AG08395 (cell line): ENCODE measurements at places on chromosomes 11 and 22.

DNA sequence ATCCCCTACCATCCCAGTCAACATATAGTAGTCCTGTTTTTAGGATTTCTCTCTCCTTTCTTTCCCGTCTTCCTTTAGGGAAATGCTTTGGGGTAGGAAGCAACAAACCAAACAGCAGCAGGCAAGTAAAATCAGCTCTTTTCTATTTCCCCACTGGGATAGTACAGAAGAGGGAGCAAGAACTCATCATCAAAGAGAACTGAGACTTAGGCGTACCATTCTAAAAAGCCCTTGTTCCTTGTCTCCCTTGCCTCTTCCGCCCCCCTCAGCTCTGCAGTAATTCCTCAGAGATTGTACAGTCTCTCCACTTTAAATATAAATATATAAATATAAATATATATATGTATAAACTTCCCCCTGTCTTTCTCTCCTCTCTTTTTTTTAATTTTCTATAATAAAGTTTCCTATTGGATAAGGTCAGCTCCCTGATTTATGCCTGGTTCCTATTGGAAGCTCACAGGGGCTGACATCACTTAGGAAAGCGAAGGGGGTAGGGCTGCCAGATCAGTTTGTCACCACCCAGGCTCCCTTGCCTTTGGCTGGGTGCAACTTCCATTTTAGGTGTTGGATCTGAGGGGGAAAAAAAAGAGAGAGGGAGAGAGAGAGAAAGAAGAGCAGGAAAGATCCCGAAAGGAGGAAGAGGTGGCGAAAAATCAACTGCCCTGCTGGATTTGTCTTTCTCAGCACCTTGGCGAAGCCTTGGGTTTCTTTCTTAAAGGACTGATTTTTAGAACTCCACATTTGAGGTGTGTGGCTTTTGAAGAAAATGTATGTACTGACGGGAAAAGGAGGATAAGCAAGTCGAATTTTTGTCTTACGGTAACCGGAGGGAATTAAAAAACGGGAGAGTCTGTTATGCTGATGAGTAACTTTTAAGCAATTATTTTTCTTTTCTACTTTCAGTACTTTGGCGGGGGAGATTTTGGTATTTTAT is at the start of gene CTNND1:
Gene CTNND1, plus strand, starts transcription at position 502 of the 934 bp plus-strand sequence. CDS start 29,677 bp downstream, outside the sequence.
- peak; percentile 99 for DNase-seq

- DNase-seq: no peak
These were observed 1578.8 kb upstream of the RAG2 start for GRCh38 chr11:38176686-38177322.

DNA sequence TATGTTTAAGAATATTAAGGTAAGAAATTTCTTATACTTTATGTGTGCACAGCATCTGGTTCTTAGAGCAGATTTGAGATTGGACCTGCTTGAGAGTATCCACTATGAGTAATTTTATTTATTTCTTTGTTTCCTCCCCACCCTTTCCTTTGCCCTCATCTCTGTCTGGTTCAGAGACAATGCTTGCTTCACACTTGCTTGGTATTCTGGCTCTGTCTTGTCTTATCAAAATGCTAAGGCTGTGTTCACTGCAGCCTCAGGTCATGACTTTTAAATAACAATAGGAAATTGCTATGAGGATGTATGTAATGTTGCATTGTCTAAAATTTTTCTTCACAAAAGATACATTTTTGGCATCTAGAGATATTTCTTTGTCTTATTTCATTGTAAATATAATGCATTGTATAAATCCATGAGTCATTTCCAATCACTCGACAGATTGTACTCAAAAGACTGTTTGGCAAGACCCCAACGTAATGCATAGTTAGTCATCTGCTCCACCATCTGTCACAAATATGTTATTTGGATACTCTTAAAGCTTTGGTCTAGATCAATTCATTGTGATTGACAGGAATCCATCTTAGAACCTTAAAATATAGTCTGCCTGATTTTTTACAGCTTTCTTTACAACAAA is 395.7 kb downstream of the AASDHPPT start:
- DNase-seq: peak; percentile 4

DNA sequence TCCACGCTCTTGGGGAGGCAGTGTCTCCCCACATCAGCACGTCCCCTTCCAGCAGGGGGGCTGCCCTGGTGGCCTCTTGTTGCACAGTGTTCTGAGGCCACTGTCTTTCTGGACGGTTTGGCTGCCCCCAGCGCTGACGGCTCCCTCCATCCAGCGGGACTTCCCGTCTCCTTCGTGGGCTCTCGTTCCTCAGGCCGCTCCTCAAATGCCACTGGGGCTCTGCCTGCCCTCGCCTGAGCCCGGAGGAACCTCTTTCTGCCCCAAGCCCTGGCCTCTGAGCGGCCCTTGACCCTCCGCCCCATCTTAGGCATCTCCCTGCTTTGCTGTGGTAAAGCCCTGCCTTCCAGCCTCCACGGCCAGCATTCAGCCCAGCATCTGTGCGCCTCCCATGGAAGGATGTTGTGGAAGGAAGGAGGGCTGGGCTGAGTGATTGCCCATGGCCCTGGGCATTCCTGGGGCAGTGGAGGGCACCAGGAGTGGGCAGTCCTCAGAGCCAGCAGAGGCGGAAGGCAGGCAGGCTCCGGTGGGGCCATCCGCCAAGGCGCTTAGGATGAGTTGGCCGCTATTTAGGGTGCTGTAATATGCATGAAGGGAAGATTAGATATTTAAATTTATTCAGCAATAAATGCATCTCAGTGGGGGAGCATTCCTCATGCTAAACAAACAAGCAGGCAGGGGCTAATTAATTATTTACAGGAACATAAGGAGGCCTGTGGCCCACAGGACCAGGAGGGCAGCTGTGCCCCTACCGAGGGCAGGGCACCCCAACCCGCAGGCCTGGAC is 17.8 kb downstream of the OTUB1 start:
- DNase-seq: no peak

DNA sequence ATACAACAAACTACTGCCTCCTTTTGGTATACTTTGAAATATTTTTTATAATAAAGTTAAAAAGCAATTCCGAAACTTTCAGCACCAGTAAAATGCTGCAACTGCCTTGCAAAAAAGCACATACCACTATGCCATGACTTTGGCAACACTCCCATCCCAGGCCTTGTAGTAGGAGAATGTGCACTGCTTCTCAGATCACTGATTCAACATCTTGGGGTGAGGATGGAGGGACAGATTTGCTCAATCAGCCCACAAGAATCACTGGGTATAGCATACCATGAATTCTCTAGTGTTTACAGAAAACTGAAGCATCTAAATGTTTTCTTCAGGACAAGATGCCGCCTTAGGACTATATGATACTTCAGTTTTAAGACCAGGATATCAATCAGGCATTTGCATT is 14.9 kb downstream of the EIF4ENIF1 start:
- DNase-seq: peak; percentile 74

- no peak for DNase-seq
These were observed 125.4 kb upstream of the ARHGAP20 start for GRCh38 chr11:110837603-110838002.

DNA sequence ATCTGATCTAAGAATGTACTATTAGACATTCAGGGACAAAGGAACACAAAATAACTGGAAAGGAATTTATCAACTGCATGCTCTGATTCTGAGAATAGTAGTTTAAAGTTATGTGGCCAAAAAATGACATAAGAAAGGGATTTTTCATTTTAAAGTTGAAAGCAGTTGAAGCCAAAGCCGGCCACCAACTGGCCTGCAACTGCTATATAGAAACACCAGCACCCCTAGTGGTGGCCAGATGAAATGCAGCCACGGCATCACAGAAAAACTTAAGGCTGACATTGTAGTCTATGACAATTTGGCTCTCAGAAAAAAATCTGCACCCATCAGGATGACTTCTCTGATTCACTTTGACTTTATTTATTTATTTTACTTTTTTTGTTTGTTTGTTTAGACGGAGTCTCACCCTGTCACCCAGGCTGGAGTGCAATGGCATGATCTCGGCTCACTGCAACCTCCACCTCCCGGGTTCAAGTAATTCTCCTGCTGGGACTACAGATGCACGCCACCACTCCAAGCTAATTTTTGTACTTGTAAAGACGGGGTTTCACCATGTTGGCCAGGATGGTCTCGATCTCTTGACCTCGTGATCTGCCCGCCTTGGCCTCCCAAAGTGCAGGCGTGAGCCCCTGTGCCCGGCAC is 59.2 kb downstream of the SLC35F2 start:
- peak; percentile 72 for DNase-seq

GRCh38 chr11:122853971-122854446 is 15.7 kb downstream of the CRTAM start:
- DNase-seq: peak; percentile 81

- peak; percentile 18 for DNase-seq
These were observed 479 bp downstream of the RSF1 start for GRCh38 chr11:77819921-77820564.

DNA sequence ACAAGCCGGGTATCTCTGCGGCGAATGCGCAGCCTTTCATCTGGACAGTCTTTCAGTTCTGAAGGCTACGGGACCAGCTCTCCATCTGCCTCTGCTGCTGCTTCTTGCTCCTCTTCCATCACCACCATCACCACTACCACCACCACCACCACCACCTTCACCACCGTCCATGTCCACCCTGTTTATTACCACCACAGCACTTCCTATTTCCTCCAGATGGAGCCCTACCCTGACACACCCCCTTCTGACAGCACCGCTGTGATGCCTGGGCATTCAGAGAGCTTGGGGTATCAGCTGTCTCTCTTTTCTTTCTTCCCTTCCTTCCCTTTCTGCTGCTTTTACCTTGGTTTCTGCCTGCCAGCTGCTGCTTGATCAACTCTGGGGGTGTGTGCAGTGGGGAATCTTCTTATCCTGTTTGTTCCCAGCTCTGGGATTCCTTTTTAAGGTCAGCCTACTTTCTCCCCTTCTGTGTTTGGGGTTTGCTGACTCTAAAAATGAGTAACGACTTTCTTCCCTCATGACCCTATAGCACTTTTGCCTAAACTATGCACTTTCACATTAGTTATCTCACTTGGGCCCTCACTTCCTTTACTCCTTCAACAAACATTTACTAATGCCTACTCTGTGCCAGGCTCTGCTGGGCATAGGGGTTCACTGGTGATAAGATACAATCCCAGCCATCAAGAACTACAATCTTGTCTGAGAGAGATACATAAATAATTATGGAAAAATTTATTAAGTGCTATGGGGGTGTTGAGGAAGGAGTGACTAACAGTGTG is 7.8 kb upstream of the RRM1 start:
- no peak for DNase-seq

DNA sequence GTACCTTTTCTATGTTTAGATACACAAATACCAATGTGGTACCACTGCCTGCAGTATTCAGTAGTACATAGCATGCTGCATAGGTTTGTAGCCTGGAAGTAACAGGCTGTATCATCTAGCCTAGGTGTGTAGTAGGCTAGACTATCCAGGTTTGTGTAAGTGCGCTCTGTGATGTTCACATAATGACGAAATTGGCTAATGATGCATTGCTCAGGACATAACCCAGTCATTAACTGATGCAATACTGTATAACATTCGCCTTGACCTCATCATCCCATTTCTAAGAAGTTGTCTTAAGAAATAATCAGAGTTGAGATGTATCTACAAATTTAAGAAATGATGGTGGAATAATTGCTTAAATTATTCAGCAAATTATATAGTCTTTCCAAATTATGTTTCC is 116.0 kb upstream of the TIMP3 start:
- no peak for DNase-seq

GRCh38 chr22:30150212-30150611 is 69.9 kb downstream of the HORMAD2 start:
- DNase-seq: no peak

DNA sequence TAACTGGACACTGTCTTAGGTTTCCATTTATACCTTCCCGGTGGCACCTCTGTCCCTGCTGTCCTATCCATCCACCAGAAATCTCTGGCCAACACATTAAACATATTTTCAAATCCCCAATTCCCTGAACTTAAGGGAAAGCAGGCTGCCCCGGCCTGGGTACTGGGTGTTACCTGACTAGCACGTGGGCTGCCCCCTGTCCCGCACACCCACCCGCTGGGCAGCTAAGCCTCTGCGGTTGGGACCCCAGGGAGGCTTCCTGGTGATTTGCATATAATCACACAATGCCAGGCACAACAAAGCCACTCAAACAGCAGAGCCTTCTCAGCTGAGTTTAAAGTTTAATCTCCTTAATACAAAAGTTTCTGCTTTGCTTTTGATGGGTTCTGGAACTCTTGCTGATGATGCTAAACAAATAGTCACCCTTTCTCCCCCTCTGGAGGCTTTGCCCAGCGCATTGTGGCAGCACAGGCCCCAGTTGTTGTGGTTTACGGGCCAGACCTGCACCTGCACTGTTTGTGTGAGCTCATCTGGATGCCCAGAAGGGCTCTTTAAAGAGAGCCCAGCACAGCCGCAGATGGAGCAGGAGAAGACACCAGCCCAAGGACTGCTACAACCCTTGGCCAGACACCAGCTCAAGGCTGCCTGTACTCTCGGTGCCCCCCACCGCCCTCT is 59.9 kb upstream of the POU2AF1 start:
- no peak for DNase-seq

GRCh38 chr11:83364500-83365045 is 78.4 kb upstream of the CCDC90B start:
- DNase-seq: no peak
